ENCODE measurements at places on chromosomes 5 and 9. TPM values are rescaled to one million over a fixed set of nuclear protein-coding genes. Genes with fewer than 3 reads are reported as not detected.

DNA sequence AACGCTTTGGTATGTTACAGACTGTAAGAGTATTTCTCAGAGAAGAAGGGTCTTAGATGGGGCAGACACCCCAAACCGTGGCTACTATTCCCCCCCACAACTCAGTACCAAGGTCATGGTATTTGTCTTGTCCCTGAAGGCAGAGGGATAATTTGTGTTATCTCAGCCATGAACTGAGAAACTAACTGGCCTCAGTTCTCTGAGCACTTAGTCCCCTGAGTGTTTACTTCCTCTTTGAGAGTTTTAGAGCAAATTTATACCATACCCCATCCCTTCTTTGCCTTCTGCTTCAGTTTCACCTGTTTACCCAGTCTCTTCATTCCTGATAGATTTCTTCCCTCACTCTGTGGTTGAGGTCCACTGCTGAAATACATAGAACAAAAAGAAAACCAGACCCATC lies 183.9 kb downstream of the LRRC70 start:
- DNase-seq, result no peak

GRCh38 chr5:167582886-167583285 lies 708.6 kb upstream of the WWC1 start:
- no peak for DNase-seq

Gene WNT8A
- total RNA-seq, result not detected

Gene SLC25A2
- total RNA-seq, result 0.85 TPM

Gene EIF4E1B
- not detected for total RNA-seq

GRCh38 chr9:122718038-122718437 lies 5.8 kb upstream of the OR1L4 start:
- no peak for DNase-seq

DNA sequence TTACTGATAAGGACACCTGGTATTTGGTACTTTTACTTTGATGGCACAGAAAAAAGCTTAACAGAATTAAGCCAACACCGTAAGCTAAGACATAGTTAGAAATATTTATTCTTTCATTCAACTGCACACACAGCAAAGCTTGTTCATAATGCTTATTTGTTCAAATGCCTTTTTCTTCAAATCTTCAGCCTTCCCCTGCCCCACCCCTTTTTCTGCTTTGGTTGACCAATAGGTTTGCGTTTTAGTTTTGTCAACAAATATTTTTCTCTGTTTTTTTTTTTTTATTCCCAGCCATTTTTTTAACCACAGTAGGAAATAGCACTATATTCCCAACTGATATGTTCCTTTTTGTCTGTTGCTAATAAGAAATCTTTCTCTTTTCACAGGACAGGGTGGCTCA lies 4.9 kb upstream of the RICTOR start:
- no peak for DNase-seq

Gene LURAP1L
- total RNA-seq, result 14.4 TPM

DNA sequence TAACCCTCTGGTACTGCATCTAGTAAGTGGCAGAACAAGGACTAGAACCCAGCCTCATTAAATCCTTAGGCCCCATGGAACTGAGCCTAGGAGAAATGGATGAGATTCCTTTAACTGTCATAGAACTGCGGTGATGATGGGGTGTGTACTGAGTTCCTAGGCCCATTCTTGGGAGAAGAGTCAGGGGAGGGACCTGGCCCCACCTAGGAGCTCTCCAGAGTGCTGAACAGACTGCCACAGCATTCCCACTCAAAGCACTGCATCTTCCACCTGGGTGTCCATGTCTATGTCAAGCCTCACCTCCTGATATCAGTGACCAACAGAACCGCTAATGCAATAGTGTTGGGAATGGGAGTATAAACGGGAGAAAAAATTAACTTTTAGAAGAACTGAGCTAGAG lies 36.6 kb downstream of the TTLL11 start:
- DNase-seq, result no peak

- DNase-seq, result no peak
Observed at GRCh38 chr5:113817683-113818082, 304.2 kb downstream of the YTHDC2 start.

- DNase-seq, result no peak
Observed at GRCh38 chr9:108245331-108245730, 610.5 kb downstream of the ACTL7B start.

DNA sequence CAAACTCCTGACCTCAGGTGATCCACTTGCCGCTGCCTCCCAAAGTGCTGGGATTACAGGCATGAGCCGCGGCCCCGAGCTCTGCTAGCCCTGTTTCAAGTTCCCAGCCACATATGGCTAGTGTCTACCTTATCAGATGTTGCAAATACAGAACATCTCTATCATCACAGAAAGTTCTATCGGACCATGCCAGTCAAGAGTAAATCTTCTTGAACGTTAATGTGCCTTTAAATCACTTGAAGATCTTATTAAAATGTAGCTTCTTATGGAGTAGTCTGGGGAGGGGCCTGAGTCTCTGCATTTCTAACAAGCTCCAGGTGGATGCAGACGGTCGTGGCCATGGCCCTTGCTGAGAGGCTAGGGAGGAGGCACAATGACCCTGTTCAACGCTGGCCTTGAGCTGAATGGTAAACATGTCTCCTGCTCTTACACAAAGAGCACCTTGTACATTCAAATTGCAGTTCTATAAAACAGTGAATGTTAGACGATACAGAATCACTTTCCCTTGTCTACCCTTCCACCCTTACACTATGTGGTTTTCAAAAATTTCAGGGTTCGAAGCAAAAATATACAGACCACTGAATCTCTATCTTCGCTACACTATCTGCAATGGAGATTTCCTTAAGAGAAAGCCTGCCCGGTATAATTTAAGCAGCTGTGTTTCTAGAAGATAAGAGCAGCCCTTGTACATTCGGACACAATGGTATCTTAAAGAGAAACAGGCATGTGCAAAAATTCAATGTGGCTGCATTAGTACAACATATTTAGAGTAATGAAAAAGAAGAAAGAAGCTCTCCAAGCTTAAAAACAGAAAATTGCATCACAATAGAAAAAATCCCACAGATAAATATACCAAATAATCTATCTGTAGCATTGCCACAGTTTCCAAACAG lies 114.1 kb downstream of the FRMD3 start:
- no peak for DNase-seq

- no peak for DNase-seq
Observed at GRCh38 chr5:102713682-102714231, 41.3 kb upstream of the PAM start.

DNA sequence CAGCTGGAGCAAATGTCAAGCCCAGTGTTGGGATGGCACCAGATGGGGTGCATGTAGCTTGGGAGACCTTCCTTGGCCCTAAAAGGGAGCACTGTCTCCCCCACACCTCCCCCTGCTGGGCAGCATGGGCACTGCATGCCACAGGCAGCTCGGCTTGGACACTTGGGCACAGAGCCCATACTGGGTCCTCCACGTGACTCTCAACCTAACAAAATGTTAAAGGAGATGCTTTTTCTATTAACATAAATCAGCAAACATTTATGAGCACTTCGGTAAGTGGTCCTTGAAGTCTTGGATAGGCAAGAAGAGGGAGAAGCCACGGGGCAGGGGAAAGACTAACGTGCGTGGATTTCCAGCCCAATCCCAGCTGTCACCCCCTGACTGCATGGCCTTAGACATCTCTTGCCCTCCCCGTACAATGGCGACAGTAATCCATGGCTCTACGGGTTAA lies 23.9 kb upstream of the MAPK9 start:
- DNase-seq, result no peak

GRCh38 chr9:130472184-130472705 lies 27.5 kb downstream of the ASS1 start:
- DNase-seq, result no peak

DNA sequence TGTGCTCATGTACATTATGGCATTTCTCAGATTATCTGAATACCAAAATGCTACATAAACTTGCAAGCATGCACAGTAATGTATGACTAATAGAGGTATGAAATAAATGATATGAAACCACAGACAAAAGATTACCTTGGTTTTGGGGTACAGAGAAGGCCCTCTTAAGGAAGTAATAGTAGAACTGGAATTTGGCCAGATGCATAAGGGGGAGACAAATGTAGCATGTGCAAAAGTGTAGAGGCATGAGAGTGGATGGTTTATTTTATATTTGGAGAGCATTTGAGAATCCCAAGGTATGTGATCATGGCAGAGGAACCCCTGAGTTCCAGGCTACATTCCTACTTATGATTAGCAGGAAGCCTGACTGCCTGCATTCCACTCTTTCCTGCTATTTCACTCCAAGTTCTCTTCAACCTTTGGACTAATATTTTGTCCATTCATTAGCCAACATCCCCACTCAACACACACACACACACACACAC lies 74.2 kb downstream of the MAMDC2 start:
- no peak for DNase-seq

Gene ROPN1L
- total RNA-seq, result 0.81 TPM

GRCh38 chr9:111992523-111992922 lies 95.9 kb downstream of the UGCG start:
- no peak for DNase-seq

GRCh38 chr5:111935835-111936234 lies 178.8 kb upstream of the NREP start:
- no peak for DNase-seq

Gene TSLP
- 1.4 TPM for total RNA-seq

Gene SURF1
- 45.0 TPM for total RNA-seq

Gene RANBP3L
- total RNA-seq, result 1.7 TPM

- no peak for DNase-seq
Observed at GRCh38 chr5:68352166-68352565, 136.6 kb downstream of the PIK3R1 start.

All from suprapubic skin (tissue), 4 donors.